Left ventricle myocardium superior (tissue), 1 donor: ENCODE measurements at places on chromosomes 7 and 10.

- peak; percentile 71 for DNase-seq
Measured at GRCh38 chr10:35561715-35562114, 43.4 kb upstream of the GJD4 start.

GRCh38 chr10:112738606-112739591 is 211.1 kb upstream of the TCF7L2 start:
- DNase-seq = no peak

DNA sequence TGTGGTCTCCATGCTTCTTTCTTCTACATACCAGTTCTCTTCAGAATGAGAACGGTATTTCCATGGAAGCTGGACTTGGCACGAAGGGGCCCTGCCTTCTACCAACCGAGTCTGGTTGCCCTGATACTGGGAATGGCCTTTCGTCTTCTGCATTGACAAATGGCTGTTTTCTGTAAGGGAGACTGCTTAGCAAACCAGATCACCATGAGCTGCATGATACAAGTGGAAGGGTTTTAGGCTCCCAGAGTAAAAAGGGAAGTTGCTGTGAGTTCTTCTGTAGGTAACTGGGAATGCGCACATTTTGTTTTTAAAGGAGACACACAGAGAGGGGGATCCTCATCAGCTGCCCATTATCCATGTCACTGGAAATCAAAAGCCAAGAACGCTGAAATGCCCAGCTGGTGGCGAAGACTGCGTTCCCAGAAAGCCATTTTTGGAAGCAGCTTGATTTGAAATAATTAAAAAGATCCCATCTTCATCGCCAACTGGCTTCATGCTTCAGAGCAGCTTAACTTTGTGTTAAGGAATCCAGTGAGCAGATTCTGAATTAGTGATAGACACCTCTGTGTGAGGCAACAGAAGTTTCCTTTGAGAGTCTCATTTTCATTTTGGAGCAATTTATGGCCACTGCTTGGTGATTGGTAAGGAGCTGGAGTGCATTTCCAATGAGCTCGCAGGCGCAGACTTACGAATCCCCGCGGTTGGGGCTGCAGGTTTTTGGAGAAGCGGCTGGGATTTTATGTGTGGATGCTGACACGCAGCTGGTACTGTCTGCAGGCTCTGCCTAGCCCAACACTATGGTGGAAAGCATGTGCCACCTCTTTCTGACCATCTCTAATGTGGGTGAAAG is 672.7 kb upstream of the FOXK1 start:
- DNase-seq = no peak

- no peak for DNase-seq
Measured at GRCh38 chr10:31921031-31921430, 7.6 kb downstream of the ARHGAP12 start.

DNA sequence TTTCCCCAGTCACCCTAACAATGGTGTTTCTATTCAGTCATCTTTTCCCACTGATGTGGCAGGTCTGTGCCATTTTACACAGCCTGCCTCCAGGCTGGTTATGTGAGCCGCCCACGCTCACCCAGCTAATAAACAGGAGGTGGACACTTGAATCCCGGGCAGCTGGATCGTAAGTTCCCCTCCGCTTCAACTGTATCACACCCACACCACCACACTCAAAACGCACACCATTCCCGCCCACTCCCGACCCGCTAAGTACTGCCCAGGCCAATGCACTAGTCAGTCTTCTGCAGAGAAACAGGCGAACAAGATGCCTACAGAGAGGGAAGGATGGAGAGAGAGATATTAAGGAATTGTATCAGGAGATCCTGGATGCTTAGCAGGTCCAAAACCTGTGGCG is 38.9 kb upstream of the PFKP start:
- DNase-seq = no peak

DNA sequence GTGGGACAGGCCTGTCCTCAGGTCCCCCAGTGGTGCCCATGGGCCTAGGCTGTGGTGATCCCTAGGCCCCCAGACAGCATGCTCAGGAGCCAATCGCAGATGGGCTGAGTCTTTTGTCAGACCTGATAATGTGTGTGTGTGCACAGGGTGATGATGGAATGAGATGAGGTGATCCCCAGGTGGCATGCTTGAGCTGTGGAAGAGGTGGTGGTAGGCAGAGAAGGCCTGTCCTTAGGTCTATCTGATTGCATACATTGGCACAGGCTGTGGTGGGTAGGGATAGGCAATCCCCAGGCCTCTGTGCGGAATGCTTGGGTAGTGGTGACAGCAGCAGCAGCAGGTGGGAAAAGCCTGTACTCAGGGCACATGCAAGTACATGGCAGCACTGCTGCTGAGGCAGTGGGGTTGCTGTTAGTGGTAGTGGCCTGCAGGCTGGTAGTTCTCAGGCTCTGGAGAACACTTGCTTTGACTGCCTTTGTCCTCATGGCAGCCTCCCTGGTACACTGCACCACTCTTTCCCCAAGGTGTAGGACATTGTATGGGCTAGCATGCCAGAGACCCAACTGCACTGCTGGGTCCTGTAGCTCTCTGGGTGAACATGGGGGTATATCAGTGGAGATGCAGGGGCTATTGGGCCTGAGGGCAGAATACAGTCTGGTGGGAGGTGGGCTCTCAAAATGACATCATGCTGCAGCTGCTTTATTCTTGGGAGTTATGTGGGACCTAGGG is 260.9 kb upstream of the PLPP4 start:
- no peak for DNase-seq

DNA sequence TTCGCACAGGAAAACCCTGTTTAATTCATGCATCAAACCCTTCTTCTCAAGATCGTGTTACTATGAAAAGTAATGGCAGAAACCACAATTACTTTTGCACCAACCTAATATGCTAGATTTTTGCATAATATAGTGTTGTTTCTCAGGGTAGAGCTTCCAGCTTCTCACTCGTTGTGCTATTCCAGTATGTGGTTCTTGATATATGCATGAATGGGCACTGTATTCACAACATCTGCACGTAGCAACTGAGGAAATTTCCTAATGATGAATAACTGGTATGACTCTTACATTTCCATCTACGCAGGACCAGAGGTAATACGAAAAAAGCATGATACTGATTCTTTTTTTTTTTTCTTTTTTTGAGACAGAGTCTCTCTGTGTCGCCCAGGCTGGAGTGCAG is 326.6 kb upstream of the GALNT17 start:
- DNase-seq = no peak

DNA sequence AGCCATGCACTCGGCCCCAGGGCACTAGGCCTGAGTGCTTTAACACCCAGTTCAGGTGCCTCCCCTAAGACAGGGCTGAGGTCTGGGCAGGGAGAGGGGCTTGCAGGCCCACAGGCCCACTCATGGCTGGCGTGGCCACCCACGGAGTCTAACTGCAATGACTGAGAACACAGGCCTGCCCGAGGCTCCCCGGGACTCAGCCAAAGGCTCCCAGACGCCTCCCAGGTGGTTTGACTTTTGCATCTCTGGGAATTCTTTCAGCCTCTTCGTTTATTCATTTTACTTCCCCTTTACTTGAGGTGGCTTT is 37.3 kb downstream of the PTPRN2 start:
- no peak for DNase-seq

DNA sequence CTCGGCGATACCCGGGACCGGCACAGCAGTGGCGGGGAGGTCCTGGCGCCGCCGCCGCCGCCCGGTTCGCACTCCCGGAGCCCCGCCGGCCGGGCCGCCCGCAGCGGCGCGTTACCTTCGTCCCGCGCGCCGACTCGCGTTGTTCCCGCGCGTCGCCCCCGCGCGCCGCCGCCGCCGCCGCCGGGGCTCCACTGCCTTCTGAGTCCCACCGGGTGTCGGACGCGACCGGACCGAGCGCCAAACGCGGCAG is at the start of gene EZH2:
TSS of gene EZH2 (minus strand) at position 243 of the 250 bp plus-strand sequence. CDS start 36,993 bp downstream, outside the sequence.
- DNase-seq = no peak

- no peak for DNase-seq
Measured at GRCh38 chr7:35729061-35729783, 34.3 kb upstream of the HERPUD2 start.

DNA sequence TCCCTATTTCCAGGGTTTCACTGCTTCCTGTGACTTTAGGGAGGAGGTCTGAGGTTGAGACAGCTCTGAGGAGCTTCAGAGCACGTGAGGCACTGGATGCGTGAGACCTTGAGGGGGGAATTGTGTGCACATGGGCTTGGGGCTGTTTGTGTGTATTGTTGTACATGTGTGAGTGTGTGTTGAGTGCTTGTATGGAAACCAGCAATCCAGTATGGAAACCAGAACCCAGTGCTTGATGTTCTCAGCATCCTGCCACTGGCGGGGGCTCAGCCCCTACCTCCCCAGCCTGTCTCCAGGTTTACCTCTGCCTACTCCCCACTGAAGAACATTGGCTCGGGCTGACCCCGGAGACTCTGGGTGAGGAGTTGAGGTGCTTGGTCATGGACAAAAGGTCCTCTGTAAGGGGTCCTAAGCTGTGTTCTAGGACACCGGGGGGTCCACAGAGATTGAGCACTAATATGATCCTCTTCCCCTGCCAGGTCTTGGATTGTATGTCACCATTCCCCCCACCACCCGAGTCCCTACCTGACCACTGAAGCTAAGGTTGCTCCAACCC is 20.8 kb downstream of the SFTPD start:
- DNase-seq = no peak

DNA sequence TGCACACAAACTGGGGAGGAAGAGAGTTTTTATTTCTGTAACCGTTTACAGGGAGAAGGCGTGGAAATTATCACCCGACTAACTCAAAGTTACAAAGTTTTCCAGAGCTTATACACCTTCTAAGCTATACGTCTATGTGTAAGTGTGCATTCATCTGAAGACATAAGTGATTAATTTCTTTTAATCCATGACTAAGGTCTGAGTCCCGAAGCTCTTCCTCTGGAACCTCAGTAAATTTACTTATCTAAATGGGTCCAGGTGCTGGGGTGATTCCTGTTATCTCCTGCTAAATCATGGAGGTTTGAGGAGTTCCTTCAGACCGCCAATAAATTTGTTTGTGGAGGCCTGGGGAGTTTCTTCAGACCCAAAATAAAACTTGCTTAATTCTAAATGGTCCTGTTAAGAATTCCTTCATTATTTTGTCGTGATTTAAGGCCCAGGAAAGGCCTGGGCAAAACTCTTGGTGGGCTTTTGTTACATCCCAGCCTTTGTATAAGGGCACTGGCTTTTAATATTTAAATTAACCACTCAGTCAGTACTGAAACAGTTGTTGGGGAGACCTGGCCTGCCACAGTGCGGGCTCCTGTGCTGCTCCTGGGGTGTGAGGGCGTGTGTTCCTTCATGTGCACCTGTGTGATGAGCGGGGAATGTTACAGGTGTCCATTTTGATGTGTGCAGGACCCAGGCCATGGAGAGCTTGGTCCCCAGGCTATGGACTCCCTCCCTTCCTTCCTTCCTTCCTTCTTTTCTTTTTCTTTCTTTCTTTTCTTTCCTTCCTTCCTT is 5.8 kb upstream of the METTL27 start:
- DNase-seq = peak; percentile 1

GRCh38 chr7:17472939-17473338 is 174.5 kb downstream of the AHR start:
- DNase-seq = no peak

DNA sequence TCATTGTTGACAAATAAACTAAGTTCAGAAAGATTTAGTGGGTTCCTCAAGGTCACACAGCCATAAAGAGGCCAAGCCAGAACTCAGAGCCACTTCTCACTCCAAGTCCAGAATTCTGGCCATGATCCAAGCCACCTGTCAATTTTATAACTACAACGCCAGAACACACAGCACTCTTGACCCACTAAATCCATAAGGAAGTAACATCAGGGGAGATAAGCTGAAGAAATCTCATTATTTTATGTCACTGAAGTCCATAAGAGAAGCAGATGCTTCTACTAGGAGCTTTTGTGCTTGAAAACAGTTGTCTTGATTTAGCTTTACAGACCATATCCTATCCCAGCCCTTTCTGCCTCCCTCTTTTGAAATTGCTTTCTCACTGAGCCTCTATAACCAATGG is 15.9 kb downstream of the ADAM12 start:
- DNase-seq = no peak

DNA sequence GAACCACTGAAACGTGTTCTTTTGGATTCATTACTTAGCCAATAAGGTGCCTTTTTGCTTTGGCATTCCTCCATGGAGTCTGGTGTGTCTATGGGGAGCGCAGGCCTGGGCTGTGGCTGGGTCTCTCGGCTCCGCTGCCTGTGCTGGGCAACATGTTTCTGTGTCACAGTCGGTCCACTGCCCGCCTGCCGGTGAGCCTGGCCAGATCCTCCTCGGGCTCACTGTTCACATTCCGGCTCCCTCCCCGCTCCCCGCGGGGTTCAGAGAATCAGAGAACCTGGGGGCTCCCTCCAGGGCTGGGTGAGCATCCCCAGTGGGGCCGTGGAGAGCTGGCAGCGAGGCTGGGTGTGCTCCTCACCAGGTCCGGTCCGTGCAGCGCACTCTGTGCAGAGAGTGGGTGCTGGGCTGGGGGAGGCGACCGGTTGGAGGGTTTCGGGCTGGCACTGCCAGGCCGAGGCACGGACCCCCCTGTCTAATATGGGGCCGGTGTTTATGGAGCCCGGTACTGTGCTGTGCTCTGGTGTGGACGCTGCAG is 70.4 kb downstream of the INPP5A start:
- no peak for DNase-seq

- DNase-seq = peak; percentile 90
Measured at GRCh38 chr10:132518572-132519381, 18.8 kb upstream of the INPP5A start.

DNA sequence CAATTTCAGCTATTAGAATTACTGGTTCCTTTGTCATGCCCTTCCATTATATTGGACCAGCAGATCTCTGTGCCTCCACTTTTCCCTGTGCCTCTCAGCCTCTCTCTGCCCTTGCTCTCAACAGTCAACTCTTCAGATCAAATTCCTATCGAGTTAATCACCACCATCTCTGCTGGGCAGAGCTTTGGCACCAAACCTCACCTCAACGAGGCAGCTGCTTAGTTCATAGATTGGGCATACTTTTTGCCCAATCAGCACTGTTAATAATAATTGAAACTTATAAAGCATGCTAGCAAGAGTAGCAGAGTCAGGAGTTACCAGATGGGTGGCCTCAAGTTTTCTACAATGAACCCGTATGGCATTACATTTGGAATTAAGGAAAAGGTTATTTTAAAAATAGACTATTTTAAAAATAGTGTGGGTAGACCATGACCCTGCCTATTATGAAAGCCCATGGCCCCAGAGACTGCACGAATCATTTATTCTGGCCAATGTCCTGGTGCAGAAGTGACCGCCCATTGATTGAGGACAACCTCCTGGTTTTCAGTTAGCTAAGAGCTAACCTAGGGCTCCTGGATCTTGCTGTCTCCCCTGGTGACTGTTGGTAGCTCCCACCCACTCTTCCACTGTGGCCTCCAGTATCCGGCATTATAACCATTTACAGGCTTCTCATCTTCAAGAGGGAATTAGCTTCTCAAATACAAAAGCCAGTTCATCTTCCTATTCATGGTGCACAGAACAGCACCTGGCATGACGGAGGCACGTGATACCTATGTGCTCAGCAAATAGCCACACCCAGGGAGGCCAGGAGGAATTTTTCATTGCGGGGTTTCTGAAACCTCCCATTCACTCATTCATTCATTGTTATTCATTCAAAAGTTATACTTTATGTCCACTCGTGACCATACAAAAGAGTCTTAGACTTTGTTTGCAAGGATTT is 265.4 kb downstream of the INHBA start:
- no peak for DNase-seq

GRCh38 chr7:156832195-156832877 is 60.6 kb downstream of the LMBR1 start:
- no peak for DNase-seq

- no peak for DNase-seq
Measured at GRCh38 chr7:137443616-137444015, 100.1 kb upstream of the PTN start.
